ENCODE measurements at places on chromosomes 13 and 19.

- no peak for DNase-seq
These were observed 754 bp downstream of the MAMSTR start for GRCh38 chr19:48718711-48719231.

GRCh38 chr19:1952635-1953034 is 11.7 kb downstream of the CSNK1G2 start:
- no peak for DNase-seq

DNA sequence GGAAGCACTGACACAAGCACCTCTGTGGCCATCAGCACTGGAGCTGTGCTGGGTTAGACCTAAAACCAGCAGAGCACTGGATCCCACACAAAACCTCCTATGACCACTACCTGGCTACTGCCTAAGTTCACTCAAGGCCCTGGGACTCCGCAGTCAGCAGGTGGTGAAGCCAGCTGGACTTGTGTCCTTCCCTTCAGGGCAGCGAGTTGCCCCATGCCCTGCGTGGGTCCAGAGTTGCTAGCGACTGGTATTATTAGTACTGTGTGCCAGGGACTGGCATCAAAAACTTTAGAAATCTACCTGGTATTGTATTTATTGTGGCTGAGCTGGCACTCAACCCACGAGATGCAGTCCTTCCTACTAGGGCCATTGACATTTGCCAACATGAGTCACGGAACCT is 6.0 kb downstream of the OR10H4 start:
- no peak for DNase-seq

- DNase-seq: no peak
These were observed 72.3 kb upstream of the RFC3 start for GRCh38 chr13:33745370-33746324.

DNA sequence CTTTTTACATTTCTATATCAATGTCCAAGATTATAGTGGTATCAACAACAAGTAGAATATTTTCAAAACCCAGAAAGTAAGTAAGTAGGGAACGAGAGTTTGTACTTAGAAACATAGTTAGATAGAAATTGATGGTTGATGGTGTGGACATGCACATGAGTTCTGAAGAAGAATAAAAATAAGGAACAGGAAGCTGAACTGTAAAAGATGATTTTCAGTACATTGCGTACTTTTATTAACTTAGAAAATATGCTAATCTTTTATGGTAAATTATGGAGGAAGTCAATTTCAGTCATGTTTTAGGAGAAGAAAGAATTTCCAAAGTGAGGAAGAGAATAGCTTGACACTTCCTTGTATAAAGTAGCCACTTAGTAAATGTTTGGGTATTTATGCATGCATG is 12.3 kb upstream of the GPR18 start:
- DNase-seq: no peak

DNA sequence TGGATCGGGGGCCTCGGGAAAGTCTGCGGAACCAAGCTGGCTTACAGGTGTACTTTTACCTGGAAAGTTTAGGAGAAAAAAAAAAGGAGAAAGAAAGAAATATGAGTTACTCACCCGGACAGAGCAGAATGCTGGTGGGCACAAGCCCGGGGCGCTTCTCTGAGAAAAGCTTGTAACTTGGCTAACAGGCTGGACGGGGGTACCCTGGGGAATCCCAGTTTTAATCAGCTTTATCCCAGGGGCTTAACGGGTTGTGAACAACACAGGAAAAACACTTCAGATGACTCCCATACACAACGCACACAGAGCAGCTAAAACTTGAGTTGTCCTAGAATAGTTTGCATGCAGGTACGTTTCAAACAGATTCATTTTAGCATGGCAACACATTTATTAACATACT is 37.3 kb downstream of the KLF2 start:
- DNase-seq: no peak

GRCh38 chr13:58500938-58501337 is 869.4 kb downstream of the PCDH17 start:
- no peak for DNase-seq

GRCh38 chr13:76516013-76516412 is 370.2 kb downstream of the KCTD12 start:
- no peak for DNase-seq

DNA sequence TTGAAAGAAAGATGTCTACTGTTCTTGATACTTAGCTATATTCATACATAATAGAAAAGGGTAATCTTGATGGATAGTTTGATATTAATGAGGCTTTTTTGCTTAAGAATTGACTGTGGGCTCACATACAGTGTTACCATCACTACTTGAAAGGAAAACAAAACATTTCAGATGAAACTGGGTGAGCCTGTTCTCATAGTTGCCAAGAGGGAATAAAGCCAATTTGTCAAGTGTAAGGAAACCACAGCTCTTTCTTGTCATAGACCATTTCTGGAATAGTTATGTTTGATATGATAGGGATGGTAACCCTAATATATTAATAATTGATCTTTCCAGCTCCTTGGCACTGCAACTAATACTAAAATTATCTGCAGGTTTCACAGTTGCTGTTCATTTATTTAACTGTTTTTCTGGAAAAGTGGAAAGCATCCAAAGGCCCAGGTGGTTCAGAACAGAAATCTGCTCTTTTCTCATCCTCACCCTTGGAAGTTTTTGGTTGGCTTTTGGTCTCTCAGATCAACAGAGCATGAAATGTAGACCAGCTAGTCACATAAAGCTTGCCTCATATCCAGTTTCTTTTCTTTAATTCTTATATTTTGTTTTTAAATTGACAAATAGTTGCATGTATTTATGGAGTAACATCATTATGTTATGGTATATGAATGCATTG is 43.2 kb downstream of the ARHGEF7 start:
- no peak for DNase-seq

DNA sequence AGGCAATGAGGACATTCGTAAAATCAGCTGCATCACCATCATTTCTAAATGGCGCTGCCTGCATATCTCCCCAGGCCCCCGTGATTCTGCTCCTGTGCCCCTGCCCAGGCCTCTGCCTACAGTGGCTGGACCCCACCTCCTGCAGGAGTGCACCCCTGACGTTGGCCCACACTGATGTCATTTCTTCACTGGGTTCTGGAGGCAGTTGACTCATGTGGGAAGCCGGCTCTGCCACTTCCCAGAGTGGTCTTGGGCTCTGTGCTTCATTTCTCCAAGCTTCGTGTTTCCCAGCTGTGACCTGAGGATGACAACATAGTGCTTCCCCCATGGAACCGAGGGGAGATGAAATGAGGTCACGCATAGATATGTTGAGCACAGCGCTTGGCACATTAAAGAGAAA is 19.9 kb downstream of the CCNE1 start:
- no peak for DNase-seq

- no peak for DNase-seq
These were observed 1.7 kb upstream of the ZIC5 start for GRCh38 chr13:99973163-99973807.

GRCh38 chr19:45413497-45413896 is 7.1 kb downstream of the POLR1G start:
- DNase-seq: no peak

- no peak for DNase-seq
These were observed 4.7 kb upstream of the YJEFN3 start for GRCh38 chr19:19524053-19524452.

- no peak for DNase-seq
These were observed 4.7 kb downstream of the PRKACA start for GRCh38 chr19:14112809-14113385.

DNA sequence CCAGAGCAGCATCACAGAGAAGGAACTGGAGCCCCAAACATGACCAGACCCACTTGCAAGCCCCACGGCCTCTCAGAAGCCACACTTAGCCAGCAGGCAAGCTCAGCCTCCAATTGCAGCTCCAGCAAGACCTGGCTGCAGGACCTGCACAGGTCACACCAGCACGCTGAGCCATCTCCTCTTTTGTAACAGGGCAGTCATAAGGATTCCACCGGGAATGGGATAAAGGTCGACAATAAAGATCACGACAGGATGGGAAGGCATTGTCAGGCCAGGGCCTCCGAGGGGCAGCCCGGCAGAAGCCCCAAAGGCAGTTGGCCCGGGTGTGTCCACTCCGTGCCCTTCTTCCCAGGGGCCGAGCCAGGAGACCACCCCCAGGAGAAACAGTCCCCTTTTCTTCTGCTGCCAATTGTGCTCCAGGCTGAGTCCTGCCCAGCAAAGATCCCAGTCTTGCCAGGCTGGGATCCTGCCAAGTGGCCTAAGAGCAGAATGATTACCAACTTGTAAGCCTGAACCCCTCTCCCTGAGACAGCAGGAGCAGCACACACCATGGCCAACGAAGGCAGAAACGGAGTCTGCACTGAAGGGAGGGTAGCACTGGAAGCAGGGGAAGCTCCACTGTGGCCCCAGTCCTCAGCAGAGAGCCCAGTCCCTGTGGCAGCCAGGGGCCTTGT is 12.5 kb downstream of the PEPD start:
- DNase-seq: no peak

- DNase-seq: peak; percentile 65
These were observed 313.3 kb downstream of the ENOX1 start for GRCh38 chr13:43473437-43473836.

DNA sequence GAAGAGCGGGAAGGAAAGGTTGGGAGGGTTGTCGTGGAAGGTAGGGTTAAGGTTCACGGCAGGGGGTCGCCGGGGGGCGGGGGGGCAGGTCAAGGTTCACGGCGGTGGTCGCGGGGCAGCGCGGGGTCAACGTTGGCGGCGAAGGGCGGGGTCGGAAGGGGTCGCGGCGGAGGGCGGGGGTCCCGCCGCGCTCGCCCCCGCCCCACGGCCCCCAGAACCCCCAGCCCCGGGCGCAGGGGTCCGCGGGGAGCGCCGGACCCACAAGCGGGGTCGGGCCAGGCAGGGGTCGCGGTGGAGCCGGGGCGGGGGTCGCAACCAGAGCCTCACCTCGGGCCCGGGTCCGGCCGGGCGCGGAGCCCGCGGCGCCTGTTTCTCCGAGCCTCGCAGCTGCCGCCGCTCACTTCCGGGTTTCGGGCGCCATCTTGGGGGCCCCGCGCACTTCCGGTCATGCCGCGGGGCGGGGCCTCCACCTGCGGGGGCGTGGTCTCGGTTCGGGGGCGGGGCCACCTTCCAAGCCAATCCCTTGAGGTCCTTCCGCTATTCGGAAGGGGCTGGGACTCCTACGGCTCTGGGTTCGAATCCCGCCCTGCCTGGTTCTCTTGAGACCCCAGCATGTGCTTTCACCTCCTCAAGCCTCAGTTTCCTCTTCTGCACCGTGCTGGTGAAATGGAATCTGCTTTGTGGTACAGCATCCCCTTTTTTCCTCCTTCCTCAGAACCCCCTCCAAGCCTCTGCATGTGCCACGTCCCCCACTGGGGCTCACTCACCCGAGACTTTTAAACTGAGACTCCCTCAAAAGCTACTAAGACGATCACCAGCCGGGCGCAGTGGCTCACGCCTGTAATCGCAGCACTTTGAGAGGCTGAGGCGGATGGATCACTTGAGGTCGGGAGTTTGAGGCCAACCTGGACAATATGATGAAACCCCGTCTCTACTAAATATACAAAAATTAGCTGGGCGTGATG is at the start of gene SBNO2:
Gene SBNO2, minus strand, starts transcription at position 424 of the 965 bp plus-strand sequence. CDS start 19,992 bp downstream, outside the sequence.
- DNase-seq: peak; percentile 90

DNA sequence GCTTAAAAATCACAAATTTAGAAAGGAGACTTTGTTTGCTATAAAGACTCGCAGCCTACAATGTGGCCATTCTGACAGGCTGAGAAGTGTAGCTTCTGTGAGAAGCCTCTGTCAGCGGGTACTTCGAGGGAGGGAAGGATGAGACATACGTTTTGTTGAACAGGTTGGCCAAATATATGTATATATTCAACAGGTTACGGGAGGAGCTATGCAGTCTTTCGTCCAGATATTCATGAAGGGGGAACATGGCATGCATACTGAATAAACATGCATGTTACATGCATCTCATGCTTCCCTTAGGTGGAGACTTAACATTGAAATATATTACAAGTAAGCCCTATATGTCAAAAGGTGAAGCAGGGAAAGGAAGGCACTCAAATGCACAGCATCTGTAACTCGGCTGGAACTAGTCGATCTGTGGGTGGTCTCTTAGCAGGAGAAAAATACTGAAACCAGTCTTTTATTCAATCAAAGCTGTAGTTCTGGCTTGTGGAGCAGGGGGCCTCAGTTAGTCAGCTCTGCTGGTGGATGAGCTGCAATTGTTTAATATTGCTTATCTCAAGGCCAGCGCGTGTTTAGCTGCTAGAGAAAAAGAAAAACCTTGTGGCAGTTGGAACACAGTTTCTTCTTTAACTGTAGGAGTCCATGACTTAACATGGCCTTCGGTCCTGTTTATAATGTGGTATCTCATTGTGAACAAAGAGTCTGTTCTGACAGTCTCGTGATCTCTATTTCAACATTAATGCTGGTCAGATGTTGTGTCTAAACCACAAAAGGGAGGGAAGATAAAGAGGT is 94.3 kb downstream of the FAM216B start:
- DNase-seq: peak; percentile 6

- no peak for DNase-seq
These were observed 27.8 kb downstream of the EXOC3L2 start for GRCh38 chr19:45217193-45217956.

GRCh38 chr19:17347361-17347760 is 10.0 kb downstream of the GTPBP3 start:
- DNase-seq: no peak

- peak; percentile 7 for DNase-seq
These were observed 27.4 kb upstream of the SCEL start for GRCh38 chr13:77507931-77508776.
